ENCODE measurements at places on chromosomes 11 and 22. TPM values are rescaled to one million over a fixed set of nuclear protein-coding genes. Genes with fewer than 3 reads are reported as not detected.

RASL10A gene
- polyA plus RNA-seq = 0.36 TPM

CLDN5 gene
- not detected for polyA plus RNA-seq

DEUP1 gene
- polyA plus RNA-seq = not detected

CALCA gene
- not detected for polyA plus RNA-seq

DNA sequence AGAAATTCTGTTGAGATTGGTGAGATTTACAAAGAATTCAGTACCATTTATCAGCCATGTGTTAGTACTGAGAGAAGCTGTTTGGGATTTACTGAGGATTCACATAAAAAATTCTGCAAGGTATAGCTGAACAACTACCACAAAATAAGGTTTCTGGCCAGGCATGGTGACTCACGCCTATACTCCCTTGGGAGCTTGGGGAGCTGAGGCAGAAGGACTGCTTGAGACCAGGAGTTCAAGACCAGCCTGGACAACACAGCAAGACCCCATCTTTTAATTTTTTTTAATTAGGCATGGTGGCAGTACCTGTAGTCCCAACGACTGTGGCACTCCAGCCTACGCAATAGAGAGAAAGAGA lies 86.7 kb downstream of the SIK3 start:
- DNase-seq = no peak

DNA sequence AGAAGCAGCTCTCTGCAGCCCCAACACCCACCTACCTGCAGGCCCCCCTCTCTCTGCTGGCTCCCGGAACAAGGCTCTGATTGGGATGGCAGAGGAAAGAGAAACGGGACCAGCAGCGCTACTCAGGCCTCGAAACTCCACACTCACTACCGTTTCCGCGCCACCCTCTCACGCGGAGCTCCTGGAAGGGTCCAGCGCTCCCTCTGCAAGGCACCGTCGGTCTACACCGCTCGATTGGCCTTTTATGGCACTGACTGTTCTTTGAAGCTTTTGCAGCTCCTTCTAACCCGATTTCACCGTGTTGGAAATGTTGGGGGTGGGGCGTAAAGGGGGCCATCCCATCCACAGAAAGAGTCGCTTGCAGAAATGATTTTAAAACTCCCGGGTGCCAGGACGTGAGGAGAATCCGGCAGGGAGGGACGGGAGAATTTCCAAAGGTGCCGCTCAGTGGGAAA lies 323 bp upstream of the PANX1 start:
- no peak for DNase-seq

DNA sequence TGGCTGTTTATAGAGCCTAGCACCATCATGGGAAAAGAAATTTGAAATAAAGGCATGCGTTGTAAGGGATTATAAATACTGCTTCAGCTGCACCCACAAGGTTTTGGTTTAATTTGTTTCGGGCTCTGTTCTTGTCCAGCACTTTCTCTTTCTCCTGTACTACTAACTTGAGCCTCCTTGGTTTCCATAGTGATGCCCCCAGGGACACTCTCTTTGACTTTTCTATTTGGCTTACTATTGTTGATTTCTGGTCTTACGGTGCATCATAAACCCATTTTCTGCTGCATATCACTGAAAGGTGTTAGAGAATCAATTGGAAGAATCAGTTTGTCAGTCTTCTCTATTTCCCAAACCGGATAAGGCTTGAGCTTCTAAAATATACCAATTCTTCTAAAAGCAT lies 1674.3 kb upstream of the RAG2 start:
- DNase-seq = no peak

GRCh38 chr11:70067591-70068341 lies 10.4 kb upstream of the ANO1 start:
- no peak for DNase-seq

All from A549 (cell line).